ENCODE measurements at places on chromosomes 6 and 20.

GRCh38 chr20:5652626-5653553, 97.3 kb upstream of the SHLD1 start:
- DNase-seq: no peak

GRCh38 chr6:4804095-4804494, 27.9 kb downstream of the CDYL start:
- no peak for DNase-seq

DNA sequence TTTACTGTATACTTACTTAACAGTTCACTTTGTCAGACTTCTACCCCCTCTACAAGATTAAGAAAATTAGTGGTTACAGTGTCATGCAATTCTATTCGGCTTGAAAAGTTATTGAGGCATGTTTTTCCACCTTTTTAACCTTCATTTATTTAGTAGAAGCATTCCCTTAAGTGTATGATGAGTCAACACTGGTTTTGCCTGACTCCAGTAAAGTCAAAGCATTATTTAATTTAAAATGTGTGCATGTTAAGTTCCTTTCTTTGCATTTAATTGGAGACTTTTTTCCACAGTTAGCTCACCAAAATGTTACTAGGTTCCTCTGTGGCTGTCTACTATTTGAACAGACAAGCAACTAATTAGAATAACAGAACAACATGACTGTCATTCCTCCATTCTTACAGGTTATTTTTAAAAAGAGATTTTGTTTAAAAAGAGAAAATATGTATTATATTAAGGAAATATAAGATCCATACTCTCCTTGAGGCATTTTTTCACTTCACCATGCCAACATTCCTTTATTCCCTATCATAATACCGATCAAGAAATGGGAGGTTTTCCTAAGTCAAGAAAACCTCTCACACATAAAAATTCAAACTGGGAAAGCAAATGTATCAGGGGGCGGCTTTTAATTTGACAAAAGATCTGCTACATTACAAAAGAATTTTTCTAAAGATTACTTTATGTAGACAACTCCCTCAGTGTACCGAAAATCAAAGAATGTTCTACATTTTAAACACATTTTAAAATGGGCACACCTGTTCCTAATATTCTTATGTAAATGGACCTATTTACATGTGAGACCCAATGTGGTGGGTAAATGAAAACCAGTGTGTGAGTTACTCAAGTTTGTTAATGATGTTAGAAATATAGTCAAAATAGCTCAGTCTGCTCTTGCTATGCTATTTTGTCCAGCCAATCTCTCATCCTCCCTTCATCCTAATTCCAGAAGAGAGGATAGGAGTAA, 361.2 kb downstream of the UTRN start:
- DNase-seq: no peak

- no peak for DNase-seq
Measured at GRCh38 chr6:155985660-155986138, 530.1 kb upstream of the NOX3 start.

GRCh38 chr6:163599136-163599535, 184.6 kb downstream of the QKI start:
- DNase-seq: no peak

GRCh38 chr6:43748765-43749164, 21.2 kb upstream of the VEGFA start:
- DNase-seq: no peak

DNA sequence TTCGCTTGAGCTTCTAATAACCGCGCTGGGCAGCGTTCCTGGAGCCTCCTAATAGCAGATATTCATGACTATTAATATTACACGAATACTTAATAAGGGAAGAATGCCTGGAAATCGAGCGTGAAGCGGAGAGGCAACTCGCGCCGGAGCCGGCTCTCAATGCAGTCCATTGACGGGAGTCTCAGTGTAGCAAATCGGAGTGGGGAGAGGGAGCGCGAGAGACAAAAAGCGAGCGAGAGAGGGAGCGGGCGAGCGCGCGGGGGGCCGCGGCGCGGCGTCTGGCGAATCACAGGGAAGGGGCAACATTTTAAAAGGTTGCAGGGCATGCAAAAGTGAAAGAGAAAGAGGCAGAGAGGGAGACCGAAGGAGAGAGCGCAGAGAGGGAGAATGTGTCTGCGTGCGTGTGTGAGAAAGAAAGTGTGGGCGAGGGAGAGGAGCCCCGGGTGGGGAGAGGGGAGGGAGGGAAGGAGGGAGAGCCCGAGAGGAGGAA, 2.9 kb downstream of the TFAP2A start:
- DNase-seq: peak; percentile 32

- no peak for DNase-seq
Measured at GRCh38 chr6:43842231-43842794, 72.3 kb downstream of the VEGFA start.

DNA sequence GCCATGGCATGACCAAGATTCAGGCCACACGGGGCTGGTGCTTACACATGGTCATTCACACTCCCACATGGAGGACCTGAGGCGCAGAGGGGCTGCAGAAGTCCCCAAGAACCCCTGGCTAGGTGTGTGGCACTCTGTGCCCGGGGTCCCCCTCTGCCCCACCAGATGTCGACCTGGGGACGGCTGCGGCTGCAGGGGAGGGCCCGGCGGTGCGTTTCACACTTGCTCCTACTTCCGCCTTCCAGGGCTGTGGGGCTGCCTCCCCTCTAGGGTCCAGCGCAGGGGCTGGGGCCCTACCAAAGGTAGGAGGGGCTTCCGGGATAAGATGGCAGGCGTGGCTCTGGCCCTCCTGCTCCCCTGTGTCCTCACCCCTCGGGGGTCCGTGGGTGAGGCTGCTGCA, 81.1 kb upstream of the SLCO4A1 start:
- DNase-seq: no peak

GRCh38 chr6:137904822-137905617, 38.0 kb downstream of the TNFAIP3 start:
- peak; percentile 80 for DNase-seq

DNA sequence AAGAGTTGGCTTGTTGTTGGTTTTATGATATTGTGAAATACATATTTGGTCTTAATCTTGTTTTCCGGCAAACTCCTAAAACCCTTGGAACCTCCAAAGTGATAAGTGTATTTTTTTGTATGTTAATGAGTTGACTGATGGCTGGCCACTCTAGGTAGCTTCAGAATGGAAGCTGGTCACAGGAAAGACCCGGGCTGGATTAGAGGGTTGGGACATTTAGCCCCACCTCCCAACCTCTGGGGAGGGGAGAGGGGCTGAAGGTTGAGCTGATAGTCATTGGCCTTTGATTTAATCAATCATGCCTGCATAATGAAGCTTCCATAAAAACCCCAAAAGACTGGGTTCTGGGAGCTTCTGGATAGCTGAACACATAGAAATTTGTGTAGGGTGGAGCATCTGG, 42.7 kb downstream of the SASH1 start:
- DNase-seq: no peak

- no peak for DNase-seq
Measured at GRCh38 chr20:3935956-3936340, 46.8 kb downstream of the PANK2 start.

All from stimulated activated CD4-positive, alpha-beta T cell treated with anti-CD3 and anti-CD28 coated beads, Interleukin-1b, Interleukin-23, amount 100 ng/mL, for 4 hours (primary cell).